Stimulated activated CD4-positive, alpha-beta T cell treated with anti-CD3 and anti-CD28 coated beads, TNF-alpha, amount 100 ng/mL, for 4 hours (primary cell): ENCODE measurements at places on chromosomes 12 and 14.

DNA sequence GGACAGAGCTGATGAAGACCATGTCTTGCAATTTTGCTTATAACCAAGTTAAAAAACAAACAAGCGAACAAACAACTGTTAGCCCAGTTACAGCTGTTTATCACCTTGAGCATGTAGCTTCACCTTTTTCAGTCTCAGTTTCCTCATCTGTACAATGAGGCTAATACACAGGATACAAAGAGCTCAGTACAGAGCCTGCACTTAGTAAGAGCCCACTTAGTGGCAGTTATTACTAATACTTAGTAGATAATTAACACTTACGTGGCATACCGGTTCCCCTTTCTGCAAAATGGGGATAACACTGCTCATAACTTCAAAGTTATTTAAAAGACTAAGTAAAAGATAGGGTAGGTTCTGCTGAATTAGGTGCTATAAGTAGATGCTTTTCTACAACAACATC, 228.0 kb downstream of the MON2 start:
- DNase-seq: no peak

DNA sequence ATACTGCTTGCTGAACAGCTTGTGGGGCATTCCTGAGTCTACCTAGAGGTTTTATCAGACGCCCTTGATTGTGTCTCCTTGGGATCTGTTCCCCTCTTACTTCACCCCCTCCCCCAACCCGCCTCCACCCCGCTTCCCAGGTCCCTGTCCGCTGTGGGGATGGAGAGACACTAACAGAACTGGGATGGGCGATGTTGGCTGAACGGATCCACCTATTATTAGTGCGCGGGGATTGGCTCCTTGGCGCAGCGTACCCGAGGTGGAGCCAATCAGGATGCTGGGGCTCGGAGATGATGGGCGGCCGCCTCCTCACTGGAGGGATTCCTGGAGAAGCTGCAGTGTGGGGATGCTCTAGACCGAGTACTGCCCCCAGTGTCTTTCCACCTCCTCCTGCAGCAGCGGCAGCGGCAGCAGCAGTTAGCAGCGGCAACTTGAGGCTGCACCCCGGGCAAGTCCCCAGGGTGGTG, at the start of gene SYT1:
Gene SYT1 (plus strand): TSS at position 372 of the 467 bp plus-strand sequence.
- DNase-seq: no peak

GRCh38 chr14:57823015-57823660, 42.8 kb downstream of the SLC35F4 start:
- DNase-seq: no peak

DNA sequence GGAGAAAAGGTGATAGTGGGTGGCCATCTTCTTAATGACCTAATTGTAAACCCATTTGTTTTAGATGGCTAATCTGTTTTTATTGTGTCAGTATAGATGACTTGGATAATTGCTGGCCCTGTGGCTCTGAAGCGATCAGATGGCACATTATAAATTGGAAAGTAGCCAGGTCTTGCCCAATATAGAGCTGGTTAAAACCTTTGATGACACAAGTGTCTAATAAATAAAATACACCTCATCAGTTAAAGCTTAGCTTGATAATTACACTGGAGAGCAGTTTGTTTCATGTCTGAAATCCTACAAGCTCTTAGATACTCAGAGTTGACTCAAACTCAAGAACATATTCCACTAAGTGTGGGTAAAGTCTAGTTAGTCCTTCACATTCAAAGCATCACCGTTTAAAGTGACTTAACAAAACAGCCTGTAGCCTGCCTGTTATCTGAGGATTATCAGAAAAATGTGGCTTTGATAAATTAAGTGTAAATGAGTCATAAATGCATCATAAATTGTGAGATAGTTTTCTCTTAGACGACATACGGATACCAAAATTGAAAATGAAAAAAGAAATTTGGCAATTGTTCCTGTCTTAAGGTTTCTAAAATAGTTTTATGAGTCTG, 280.9 kb downstream of the LRIG3 start:
- no peak for DNase-seq

DNA sequence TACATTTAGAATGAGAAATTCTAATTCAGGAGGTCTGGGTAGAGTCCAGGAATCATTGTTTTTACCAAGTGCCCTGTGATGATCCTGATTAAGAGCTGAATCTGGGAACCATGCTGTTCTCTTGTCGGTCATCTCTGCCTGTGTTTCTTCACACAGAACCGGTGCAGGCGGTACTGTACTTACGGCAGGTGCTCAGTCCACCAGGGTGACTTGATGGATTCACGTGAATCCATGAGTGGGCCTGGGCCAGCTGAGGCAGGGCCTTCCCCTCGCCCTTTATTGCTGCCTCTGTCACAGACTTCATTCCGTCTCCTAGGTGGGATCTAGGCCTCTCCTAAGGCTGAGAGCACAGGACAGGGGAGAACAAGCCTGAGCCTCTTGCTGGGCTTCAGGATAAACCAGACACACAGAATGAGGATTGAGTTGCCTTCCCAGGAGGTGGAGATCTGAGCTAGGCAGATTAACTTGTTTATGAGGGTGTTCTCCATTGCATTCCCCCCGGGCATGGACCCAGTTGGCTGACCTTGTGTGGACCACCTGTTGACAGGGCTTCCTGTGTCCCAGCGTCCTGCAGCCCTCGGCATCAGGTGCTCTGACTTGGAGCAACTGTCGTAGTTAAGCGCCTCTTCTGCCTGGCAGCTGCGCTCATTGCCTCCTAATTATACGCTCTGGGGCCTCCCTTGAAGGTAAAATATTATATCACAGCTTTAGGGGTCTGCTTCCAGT, 42.1 kb downstream of the B4GALNT3 start:
- no peak for DNase-seq

DNA sequence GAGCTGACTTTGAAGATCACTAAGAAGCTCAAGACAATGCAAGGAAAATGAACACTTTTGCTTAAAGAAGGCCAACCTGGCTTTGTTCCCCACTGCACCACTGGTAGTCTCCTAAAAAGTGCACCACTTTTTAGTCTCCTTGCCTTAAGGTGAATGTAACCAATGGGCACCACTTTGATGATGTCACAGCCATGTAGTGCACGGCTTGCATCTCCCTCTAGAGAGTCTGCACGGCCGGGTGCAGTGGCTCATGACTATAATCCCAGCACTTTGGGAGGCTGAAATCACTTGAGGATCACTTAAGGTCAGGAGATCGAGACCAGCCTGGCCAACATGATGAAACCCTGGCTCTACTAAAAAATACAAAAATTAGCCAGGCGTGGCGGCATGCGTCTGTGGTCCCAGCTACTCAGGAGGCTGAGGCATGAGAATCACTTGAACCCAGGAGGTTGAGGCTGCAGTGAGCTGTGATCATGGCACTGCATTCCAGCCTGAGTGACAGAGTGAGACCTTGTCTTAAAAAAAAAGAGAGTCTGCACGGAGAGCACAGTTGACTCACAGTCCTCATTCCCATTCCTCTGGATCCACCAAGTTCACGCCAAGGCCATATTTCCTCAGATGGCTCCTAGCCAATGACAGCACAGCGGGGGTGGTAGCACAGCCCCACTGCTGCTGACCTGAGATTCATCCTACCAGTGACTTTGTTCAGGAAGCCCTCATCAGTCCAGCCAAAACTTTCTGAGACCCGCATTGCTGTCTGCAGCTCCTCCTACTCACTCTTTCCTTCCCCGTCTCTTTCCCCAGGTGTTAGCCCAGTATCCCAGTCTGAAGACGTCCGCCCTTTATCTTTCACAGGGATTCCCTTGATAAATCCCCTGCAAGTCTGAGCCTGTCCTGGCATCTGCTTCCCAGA, 16.5 kb upstream of the IFT81 start:
- no peak for DNase-seq

DNA sequence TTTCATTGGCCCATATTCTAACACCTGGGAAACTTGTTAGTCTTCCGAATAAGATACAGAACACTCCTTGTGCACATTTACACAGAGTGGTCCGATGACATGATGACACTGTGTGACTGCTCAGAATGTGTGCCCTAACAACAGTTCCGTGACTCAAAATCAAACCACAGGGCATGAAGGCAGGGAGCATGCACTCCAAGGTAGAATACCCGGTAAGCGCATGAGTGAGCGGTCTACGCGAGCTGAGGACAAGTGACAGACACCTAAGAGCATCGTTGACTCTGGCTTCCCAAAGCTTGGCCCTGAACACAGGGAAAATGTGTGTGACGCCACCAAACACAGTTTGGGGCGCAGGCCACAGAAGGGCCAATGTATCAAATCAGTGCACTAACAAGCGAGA, 18.6 kb downstream of the CLIP1 start:
- DNase-seq: no peak

DNA sequence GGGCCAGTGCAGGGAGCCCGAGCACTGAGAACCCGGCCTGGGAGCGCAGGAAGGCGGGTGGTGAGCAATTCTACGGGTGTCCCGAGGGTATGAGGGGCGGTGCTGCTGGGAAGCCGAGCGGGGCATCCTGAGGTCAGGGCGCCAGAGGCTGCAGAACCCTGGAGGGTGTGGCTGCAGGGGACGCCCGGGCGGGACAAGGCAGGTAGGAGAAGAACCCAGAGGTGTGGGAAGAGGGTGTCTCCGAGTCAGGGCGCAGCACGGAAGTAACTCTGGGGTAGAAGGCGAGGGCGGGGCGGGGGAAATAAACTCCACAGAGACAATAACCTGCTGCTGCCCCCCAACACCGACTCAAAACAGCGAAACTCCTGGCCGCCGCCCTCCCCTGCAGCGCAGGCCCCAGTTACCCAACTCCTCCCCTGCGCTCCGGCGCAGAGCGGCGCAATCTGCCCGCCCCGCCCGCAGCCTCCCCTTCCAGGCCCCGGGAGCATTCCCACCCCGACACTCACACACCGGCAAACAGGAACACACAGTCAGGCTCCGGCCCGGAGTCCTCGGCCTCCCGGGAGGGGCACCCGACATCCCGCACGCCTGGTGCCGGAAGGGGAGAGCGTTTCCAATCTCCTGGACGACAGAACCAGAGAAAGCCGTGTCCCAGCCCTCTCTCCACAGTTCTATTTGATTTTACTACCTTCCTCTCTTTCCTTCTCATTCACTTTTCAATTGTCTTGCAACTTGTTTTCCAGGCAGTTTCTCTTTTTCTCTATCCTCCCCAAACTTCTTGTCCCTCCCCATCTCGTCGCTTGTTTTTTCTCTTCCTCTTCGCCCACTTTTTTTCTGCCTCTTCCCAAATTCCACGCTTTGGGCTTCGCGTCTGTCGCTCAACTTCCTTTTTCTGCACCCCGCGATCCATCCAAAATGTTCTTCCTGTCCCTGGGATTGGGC, 2.4 kb downstream of the HRK start:
- no peak for DNase-seq

GRCh38 chr14:99907761-99908652, 114.8 kb downstream of the EML1 start:
- no peak for DNase-seq

GRCh38 chr12:98319716-98320425, 195.5 kb upstream of the TMPO start:
- DNase-seq: no peak

DNA sequence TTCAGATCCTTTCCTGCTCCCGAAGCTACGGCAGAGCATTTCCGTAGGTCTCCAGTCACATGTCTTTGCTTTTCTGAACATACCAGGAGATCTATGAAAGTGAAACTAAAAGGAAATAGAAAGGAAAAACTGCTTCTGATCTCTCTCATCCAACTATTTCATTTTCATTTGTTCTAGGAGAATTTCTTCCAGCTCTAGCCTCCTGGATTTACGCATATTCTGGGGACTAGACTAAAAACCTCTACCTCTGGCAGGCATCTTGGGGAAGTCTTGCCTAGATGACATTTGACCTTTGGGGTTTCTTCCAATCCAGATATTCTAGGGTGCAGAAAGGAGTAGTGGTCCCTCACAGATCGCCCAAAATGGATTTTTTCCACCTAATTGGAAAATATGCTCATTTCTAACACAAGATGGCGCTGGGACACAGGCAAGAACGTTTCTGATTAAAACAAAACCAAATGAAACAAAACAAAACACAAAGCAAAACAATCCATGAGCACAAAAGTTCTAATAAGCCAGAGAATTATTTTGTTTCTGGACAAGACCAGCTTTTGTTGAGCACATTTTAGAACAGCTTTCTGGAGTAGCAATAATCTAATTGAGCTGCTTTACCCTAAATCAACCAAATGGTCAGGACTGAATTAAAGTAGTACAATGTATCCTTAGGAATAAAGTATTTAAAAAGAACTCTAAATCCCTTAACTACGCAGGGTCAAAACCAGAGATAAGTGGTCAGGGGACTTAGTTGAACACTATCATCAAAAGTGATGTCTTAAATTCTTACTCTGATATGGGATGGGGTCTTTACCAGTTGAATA, 12.3 kb upstream of the PARP11 start:
- no peak for DNase-seq

DNA sequence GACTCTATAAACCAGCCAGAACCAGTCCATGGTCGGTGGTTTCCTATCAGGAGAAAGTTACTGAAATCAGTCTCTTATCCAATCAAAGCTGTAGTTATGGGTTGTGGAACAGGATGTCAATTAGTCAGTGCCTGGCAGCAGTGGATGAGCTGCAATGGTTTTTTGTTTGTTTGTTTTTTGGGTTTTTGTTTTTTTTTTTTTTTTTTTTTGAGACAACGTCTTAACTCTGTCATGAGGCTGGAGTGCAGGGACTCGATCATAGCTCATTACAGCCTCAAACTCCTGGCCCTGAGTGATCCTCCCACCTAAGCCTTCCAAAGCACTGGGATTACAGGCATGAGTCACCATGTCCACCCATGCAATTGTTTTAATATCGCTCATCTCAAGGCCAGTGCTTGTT, 113.3 kb upstream of the CAND1 start:
- DNase-seq: no peak

DNA sequence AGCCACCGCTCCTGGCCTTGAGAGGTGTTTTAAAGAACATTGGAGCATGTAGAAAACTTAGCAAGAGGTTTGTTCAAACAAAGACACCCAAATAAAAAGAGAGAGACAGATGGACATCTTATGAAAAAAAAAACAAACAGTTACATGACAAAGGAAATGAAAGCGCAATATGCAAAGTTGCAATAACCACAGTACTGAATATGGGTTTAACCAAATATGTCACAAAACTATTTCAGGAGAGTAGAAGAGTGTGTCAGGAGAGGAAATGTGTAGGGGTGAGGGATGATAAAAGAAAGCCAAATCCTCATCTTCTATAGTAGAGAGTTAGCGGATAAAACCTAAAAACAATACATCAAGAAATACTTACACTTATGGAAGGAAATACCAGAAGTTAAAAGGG, 98.4 kb downstream of the GTF2A1 start:
- DNase-seq: no peak

- DNase-seq: no peak
Measured at GRCh38 chr14:69620211-69620611, 8.8 kb downstream of the SUSD6 start.

- DNase-seq: no peak
Measured at GRCh38 chr14:73241481-73242165, 4.3 kb downstream of the PAPLN start.

DNA sequence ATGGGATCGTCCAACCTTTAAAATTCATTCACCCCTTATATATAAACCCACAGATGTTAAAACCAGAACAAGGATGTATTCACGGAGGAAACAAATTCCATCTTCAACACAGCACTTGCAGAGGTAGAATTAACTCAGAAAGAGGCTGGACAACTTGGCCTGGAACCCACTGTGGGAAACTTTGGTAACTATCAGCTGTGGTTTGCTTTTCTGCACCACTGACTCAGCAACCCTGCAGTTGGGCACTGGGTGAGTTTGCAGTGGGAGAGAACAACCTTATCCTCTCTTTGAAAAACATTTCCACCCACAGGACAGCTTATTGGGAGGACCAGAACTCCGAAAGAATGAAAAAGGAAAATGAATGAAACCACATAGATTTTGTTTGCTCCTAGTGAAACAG, 66.3 kb downstream of the ZNF664 start:
- no peak for DNase-seq

- DNase-seq: no peak
Measured at GRCh38 chr14:101217616-101218371, 314.3 kb upstream of the RTL1 start.
